ENCODE measurements at places on chromosomes 3 and 15.

DNA sequence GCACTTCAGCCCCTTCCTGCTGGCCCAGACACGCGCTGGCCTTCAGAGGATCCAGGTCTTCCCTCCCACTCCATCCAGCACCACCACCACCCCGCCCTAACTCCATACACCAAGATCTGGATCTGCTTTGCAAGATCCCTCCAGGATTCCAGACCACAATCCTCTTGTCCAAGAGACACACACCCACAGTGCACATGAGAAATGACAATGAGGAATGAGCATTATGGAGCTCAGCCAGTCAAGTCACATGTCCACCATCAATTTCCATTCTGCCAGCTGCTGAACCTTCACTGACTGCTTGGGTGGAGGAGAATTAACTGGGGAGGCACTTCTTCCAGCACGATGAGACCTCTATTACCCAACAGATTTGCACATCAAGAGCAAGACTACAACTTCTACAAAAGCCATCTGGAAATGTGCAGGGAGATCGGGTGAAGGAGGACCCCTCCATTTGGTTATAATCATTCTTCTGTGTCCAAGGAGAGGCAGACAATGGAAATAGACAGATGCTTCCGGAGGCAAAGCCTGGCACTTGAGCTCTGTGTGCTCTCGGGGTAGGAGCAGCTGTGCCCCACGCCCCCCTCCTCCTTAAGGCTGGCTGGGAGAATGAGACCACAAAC, 12.3 kb upstream of the SPATA12 start:
- DNase-seq, result no peak

GRCh38 chr15:101556273-101556672, 66.8 kb upstream of the PCSK6 start:
- no peak for DNase-seq

DNA sequence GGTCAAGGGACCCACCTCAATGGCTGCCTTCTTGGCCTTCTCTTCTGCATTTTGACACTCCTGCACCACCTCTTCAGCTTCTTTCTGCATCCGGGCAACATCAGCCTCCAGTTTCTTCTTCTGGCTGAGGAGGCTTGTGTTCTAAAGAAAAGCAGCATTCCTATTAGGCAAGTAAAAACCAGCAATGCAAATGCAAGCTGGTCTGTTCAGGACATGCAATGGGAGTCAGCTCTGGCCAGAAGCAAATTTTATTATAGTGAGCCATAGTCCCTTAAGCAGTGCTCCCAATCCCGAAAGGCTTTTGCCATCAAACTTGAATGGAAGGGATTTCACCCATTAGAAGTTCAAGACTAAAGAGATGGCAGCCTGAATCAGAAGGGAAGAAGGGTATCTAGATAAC, 97.7 kb downstream of the HHLA2 start:
- DNase-seq, result no peak

DNA sequence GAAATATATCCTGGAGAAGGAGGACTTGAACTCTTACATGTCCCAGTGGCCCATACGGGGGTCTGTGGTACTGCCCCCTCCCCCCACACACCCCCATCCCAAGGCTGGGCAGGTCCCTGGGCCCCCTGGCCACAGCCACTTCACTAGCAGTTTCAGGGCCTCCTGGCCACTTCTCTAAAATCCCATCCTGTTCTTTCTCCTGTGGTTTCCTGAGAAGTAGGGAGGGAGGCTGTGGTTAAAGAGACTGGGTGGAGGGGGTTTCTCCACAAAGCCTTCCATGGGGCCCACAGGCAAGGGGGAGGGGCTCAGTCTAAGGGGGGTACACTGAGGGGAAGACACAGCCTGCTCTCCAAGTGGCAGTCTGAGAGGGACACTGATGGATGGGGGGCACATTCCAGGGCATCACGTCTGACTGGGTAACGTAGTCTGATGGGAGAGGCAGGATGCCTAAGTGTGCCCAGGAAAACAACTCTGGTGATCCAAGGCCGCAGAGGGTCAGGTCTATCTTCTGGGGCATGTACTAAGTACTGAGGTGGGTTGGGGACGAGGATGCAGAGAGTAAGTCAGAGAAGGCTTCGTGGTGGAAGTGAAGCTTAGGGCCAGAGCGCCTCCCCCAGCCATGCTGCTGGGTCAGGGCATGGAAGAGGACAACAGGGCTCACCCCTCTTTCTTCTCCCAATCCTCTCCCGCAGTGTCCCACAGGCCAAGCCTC, 48.0 kb upstream of the C15orf39 start:
- DNase-seq, result no peak

Measured in T-helper 1 cell (primary cell).